Skeletal muscle cell (primary cell): ENCODE measurements at places on chromosomes 1 and 21.
A peak's percentile ranks its signal among the peaks of the same experiment; 100 is the strongest.

DNA sequence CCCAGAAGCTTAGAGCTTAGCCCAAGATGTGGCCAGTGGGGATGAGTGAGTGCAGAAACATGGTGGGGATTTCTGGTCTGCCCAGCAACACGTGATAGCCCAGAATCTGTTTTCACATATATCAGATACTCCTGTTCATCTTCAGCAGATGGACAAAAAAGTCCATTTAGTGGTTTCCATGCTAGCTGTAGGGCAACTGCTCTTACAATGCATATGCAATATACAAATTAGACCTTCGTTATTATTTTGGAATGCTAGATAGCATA lies 96.9 kb upstream of the SGIP1 start:
- DNase-seq = no peak

- DNase-seq = no peak
Observed at GRCh38 chr1:228807904-228808605, 72.8 kb downstream of the RHOU start.

DNA sequence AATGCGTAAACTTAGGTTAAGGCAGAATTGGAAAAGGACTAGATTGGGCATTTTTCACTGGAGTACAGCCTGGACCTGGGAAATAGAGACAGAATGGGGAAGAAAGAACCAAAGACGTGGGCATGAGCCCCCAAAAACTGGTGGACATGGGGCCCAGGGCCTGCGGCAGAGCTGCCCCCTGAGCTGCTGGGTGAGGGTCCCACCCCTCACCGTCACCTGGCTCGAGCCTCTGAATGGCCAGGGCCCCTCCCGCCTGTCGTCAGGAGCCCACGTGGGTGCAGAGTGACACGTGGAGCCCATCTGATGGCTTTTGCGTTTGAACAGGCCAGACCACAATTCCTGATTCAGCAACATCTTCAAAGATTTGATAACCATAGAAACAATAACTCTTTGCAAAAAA lies 360.9 kb upstream of the VAMP3 start:
- DNase-seq = no peak

- no peak for DNase-seq
Observed at GRCh38 chr1:175487956-175488355, 255.4 kb downstream of the TNR start.

DNA sequence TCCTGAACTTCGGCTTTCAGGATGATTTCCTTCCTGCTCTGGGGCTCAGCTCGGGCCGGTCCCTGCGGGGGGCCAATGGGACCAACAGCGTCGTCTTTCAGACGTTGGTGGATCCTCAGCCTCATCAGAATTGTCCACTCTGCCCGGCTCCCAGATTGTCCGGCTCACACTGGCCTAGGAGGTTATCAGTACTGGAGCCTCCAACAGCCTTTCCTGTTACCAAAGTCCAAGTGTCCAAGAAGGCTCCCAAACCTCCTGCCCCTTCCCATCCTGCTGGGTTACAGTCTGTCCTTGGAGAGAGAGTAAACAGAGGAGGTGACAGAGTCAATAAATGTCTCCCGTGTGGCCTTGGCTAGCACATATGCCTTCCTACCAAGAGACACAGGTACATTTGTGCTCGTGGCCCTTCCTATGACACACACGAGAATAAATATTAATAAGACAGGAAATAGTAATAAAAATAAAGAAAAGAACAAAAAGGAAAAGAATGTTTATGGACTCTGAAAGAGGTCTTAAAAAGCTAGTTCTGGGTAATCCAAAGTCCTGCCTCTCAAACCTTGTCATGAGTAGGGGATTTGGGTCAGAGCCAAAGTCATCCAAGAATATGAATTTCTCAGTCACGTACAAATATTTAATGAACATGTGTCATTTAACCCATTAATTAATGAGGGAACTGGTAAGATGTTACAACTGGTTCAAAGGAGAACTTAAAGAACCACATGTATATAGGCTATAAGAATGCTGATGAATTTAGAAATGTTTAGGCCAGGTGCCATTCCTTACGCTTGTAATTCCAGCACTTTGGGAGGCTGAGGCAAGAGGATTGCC lies 80.8 kb upstream of the SLC2A1 start:
- no peak for DNase-seq

- peak; percentile 4 for DNase-seq
Observed at GRCh38 chr1:15246960-15247614, at the start of gene FHAD1. FHAD1 (plus strand) TSS chr1:15247223; CDS start chr1:15251785, 4,562 bp downstream.

DNA sequence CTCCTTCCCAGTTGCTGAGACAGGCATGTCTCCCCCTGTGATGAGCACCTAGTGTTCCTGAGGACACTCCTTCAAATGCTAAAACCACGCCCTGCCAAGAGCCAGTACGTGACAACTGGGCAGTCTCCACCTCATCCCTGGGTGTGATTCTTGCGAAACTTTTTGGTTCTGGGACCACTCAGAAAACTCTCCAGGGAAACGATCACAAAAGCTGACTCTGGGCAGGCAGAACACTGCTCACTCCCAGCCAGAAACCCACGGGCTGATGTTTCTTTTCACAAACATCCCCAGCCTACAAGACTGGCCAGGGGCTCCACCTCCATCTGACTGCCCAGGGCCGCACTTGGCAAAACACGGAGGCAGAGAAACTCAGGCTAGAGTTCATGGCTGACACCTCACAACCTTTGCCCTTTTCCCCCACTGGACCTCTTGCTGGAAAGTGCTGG lies 24.4 kb downstream of the DHRS3 start:
- no peak for DNase-seq

DNA sequence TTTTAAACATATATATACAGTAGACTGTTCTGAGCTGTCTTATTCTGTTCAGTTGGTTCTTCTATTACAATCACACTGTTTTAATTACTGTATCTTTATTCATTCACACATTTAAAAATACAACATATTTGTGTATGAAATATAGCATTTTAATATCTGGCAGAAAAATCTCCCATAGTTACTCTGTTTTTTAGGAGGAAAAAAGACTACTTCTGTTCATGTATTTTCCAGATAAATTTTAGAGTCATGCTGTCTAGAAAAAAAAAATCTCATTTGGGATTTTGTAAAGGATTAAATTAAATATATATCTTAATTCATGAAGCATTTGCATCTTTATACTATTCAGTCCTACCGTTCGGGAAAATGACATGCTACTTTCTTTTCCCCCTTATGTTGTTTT lies 101.8 kb upstream of the CD34 start:
- no peak for DNase-seq

DNA sequence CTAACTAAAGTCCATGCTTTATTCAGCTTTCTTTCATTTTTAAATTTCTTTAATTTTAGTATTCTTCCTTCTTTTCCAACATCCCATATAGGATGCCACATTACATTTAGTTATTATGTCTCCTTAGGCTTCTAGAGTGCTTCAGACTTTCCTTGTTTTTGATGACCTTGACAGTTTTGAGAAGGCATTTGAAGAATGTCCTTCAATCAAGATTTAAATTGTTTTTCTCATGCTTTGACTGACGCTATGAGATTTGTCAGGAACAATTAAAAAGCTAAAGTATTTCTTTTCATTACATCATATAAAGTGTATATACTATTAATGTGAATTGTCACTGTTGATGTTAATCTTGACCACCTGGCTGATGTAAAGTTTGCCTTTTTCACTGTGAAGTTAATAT lies 173.7 kb upstream of the LYPLAL1 start:
- DNase-seq = no peak

DNA sequence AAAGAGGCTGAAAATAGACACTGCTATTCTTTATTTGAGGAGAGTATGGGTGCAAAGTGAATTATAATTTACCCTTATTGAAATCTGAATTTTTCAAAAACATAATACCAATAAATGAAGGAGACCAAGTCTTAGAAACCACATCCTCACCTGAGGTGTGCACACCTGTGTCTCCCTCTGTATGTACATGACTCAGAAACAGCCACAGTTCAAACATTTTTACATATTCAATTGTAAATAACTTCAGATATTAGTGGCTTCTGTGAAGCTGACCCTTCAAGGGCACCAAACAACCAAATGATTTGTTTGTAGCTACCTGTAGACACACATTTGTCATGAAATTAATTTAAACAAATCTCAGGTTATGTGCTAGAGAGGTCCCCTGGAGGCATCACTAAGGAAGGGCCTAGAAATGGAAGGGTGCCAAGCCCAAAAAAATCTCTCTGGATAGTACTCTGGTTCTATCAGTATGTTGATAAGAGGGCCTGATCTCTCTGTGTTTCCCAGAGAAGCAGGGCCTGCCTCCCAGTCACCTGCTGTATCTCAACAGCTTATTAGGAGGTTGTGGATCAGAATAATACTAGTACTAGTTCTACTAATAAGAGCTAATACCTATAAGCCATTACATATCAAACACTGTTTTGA lies 28.1 kb downstream of the ERI3 start:
- no peak for DNase-seq

- DNase-seq = no peak
Observed at GRCh38 chr1:32761253-32761877, 55.8 kb downstream of the YARS1 start.

DNA sequence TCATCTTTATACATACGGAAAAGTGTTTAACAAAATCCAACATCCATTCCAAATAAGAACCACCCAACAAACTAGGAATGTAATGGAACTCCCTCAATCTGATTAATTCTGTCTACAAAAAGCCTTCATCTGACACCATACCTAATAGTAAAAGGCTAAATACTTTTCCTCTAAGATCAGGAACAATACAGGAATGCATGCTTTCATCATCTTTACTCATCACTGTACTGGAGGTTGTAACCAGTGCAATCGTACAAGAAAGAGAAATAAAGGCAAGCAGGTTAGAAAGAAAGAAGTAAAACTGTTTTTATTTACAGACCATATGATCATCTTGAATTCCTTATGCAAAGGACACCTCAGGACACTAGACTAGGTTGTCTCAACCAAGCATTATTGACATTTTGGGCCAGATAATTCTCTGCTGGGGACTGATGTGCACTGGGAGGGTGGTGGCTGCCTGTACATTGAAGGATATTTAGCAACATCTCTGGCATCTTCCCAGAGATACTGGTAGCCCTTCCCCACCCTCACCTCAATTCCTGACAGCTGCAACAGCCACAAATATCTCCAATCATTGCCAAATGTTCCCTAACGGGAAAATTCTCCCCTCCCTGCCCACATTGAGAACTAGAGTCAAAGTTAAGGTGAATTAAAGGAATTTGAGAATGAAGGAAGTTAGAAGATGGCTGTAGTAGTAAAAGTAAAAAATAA lies 30.6 kb upstream of the INSL5 start:
- peak; percentile 20 for DNase-seq

DNA sequence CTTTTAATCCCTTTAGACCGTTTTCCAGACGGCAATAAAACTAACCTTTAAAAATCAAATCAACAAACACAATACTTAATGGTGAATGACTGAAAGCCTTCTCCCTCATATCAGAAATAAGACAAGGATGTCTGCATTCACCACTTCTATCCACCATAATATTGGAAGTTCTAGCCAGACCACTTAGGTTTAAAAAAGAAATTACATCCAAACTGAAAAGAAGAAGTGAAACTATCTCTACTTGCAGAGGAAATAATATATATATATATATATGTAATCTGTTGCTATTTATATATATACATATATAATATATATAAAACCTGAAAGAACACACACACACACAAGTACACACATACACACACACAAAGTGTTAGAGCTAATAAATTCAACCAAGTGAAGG lies 100.4 kb downstream of the BRINP3 start:
- DNase-seq = no peak

DNA sequence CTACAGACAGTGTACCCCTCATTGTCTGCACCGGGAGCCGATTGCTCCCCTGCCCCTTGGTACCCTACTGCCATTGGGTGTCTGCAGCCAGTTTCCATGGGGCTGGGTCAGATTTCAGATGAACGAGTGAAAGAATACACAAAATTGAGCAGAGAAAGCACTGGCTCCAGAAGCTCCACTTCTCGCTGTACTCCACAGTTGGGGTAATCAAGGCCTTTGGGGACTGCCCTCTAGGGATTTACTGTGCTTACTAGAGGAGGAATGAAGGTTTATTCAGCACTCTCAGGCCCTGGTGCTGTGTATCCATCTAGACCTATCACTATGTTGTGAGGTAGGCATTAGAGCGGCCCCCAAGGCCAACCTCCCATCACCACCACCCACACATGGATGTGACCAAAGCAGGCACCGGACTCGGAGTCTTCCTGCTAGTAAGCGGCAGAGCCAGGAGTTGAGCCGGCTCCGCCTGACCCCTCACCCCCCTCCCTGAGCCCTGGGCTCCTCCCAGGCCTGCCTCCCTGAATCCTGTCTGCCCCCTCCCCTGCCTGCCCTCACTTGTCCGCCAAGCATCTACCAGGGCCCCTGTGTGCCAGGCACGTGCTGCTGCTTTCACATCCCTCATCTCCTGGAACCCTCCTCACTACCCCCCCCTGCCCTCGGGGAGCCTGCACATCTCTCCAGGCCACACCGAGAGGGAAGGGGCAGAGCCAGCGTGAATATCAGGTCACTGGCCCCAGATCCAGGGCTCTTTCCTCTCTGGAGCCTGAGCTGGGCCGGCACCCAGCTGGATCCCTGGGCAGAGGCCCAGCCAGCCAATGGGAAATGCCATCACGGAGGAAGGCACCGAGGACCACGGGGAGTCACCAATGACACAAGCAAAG lies 23.3 kb downstream of the KCNN3 start:
- DNase-seq = no peak

DNA sequence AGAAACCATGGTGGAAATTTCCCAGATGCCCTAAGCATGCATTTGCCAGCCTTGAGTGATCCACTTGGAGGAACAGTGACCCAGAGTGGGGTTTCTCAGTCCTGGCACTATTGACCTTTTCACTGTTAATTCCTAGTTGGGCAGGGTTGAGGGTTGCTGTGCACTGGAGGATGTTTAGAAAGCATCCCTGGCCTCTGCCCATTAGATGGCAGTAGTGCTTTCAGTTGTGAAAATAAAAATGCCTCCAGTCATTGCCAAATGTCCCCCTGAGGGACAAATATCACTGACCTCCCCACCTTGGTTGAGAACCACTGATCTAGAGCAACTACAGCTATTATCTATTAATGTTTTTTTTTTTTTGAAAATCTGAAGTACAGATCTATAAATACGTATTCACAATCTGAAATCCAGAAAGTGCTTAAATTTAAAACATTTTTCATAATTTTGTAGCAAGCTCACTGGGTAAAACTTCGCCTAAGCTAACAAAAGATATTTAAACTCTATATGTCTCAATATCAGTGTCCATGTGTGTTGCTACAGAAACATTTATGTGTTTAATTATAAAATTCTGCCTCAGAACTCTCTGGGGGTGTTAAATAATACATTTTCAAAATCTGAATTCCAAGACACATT lies 27.3 kb downstream of the F3 start:
- no peak for DNase-seq

GRCh38 chr1:116477429-116477828 lies 93.4 kb downstream of the CD58 start:
- DNase-seq = no peak

GRCh38 chr1:41479000-41479807 lies 5.3 kb downstream of the EDN2 start:
- no peak for DNase-seq

- DNase-seq = no peak
Observed at GRCh38 chr1:155006601-155007101, 4.0 kb downstream of the ZBTB7B start.
